ENCODE measurements at places on chromosomes 1 and 21.

DNA sequence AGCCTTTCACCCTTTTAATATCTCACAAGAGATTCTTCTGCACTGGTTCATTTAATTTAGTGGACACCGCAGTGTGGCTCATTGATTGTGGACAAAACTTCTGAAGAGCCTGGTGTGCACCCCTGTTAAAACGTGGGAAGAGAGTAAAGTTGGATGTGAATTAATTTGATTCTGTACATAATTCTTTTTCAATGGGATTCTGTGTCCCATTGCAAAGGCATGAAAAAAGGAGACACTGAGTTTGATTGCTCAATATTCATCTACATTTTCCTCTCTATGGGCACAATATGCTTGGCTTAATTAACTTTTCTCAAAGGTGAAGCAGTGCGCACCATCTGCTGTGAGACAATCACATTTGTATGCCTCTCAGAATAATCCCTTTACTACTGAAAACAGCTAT is 95.1 kb downstream of the BARHL2 start:
- no peak for DNase-seq

- DNase-seq, result no peak
These were observed 1.9 kb upstream of the COL8A2 start for GRCh38 chr1:36126797-36127500.

GRCh38 chr1:26119892-26120608 is 8.4 kb downstream of the PDIK1L start:
- DNase-seq, result no peak

DNA sequence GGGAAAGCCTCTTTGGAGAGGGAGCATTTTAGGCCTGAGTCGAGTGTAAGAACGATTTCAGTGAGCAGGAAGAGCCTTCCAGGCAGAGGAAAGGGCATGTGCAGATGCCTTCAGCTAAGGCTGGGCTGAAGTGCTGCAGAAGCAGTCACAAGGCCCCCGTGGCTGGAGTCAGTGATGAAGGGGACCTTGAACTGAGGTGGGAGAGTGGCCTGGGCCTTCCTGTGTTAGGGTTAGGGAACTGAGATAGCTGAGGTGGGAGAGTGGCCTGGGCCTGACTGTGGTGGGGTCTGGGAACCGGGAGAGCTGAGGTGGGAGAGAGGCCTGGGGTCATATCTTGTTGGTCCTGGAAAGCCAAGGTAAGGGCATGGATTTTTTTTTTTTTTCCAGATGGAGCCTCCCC is 50.9 kb upstream of the ETV3 start:
- no peak for DNase-seq

- no peak for DNase-seq
These were observed 14.7 kb upstream of the RAP1A start for GRCh38 chr1:111604931-111605330.

GRCh38 chr1:30977105-30977504 is 68.5 kb upstream of the SDC3 start:
- DNase-seq, result no peak

DNA sequence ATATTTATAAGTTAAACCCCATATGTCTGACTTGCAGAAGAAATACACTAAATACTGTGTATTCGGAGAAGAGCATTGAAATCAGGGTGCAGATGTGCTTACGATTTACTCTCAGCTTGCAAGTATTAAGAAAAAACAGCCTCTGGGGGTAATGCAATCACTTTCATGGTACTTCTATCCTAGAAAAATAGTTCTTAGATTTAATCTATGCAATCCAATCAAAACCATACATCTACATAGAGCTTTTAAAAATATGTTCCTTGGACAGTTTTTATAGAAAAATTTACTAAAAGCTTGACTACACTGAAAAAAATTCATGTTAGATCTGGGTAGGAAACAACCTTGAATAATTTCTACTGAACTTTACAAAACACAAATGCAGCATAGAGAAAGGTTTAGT is 890.3 kb upstream of the ADGRL2 start:
- DNase-seq, result no peak

DNA sequence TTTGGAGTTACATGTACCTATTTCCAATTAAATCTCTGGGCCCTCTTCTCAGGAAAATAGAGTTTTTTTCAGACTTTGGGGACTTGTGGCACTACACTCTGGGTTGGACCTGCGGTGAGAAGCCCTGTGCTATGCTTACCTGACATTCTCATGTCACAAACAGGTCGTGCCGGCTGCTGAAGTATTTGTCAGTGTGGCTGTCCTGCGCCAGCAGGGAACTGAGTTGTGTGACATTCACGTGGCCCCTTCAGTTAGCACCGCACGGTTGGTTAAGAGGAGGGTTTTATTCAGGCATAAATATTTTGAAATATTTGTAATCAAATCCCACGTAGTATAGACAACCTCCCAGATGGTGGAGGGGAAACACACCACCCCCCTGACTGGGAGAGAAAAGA is 6.3 kb upstream of the COL6A2 start:
- DNase-seq, result no peak

- no peak for DNase-seq
These were observed 3.1 kb upstream of the CDC14A start for GRCh38 chr1:100349246-100349645.

GRCh38 chr1:225834417-225835329 is 24.7 kb downstream of the EPHX1 start:
- no peak for DNase-seq

DNA sequence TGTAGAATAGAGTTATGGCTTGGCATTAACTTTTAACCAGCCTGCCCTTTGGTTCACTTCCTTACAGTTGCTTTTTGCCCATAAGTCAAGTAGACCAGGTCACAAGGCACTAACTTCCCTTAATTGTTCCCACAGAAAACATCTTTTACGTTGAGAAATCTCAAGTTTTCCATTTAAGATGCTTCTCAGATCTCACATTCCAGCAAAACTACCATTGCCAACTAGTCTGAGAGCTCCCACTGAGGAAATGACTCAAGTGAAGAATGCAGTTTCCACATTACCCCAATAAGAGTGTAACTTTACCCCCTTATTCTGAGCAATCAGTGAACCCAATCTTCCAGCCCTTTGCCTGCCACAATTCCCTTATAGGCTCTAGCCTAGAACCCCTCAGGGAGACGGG is 502.2 kb upstream of the OLFM3 start:
- no peak for DNase-seq

GRCh38 chr1:200631375-200631774 is 10.8 kb upstream of the KIF14 start:
- DNase-seq, result no peak

- no peak for DNase-seq
These were observed 17.2 kb downstream of the PTAFR start for GRCh38 chr1:28159243-28159642.

DNA sequence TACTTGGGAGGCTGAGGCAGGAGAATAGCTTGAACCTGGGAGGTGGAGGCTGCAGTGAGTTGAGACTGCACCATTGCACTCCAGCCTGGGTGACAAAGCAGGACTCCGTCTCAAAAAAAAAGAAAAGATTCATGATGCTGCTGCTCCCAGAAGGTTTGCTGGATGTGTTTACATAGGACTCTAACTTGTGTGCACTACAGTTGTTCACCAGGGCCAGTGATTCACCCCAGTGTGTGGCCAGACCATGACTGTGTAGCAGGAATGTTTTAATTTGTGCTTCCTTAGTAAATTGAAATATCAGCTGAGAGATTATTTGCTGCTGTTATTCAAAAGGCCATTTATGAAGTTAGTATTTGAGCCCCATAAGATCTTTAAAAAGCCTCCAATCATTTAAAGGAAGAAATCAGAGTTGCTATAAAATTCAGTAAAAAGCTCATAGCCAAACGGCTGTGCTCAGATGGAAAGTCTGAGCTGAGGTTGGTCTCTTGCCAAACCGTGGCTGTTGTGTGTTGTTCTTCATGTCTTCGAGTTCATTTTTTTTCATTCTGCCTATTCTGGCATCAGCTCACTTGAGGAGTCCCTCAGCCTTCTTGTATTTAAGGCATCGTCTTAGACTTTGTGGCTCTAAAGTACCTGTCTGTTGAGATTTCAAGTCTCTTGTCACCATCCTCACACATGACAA is 18.1 kb upstream of the PGD start:
- DNase-seq, result no peak

GRCh38 chr1:214066936-214067335 is 79.2 kb downstream of the PROX1 start:
- no peak for DNase-seq

DNA sequence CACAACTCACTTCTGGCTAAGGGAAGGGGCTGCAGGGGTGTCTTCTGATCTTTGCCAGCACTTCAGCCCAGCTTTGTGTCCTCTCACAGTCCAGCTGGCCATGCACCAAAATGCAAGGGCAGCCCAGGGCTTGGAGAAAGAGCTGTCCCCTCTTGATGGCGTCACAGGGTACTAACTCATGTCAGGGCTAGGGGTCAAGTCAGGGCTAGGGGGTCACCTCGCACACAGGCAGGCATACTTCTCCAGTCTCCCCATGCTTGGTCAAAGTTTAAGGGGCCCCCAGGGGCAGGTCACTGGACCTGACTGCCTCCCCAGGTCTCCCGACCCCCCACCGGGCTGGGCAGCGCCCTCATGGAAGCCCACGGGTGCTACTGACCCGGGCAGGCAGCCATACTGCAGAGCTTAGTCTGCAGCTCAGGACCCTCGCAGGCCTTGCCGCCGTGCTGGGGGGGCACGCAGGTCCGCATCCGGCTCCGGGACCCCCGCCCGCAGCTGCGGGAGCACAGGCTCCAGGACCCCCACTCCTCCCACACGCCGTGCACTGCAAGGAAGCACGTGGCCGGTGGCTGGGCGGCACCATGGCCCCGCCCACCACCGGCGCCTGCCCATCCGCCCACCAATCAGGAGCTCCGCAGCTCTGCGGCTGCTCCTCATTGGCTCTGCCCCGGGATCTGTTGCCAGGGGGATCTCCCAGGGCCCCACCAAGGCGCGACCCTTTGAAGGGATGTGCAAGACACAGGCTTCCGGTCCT is 21.5 kb downstream of the ADGRB2 start:
- DNase-seq, result no peak

DNA sequence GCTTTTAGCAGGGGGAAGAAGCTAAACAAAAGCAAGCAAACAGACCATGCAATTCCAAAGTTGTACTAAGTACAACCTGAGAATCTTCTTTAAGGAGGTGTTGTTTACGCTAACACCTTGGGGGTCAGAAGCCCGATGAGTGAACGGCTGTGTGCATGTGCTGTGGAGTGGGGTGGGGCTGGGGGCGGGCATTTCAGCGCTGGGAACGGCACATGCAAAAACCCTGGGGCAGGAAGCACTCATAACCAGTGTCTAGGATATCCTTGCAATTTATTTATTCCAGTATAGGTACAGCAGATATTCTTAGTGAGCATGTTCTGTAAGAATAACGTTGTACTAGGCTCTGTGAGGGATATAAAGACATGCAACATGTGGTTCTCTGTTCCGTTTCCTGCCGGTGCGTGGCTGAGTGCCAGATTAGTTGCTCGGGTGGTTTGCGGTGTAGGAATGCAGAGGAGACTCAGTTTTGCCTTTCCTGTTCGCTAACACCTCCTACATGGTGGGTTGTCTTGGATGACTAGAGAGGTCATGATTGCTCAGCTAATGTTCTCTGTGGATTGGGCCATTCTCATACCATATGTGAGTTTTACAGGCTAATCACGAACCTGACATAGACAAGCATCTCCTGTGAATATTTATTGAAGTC is 3.7 kb downstream of the FASLG start:
- peak; percentile 73 for DNase-seq

- DNase-seq, result no peak
These were observed 37.0 kb upstream of the RCAN3 start for GRCh38 chr1:24465638-24466037.

GRCh38 chr1:157955857-157956256 is 37.6 kb upstream of the KIRREL1 start:
- DNase-seq, result no peak

DNA sequence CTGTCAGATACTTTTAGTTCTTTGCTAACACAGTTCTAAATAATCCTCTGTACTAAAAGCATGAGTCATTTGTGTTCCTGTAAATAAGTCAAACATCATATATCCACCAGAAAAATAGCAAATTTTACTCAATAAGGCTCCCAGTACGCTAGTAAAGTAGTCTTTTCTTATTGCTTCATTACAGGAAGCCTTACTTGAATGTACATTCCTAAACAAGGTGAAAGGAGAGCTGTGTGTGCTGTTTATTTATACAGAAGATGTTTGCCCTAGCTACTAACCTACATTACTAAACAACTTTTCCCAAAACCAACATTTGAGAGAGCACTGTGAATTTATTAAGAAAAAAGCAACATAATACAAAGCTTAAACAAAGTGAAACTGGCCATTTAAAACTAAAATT is 52.0 kb downstream of the ZNHIT6 start:
- DNase-seq, result no peak

GRCh38 chr1:147625362-147625995 is 44.8 kb downstream of the ACP6 start:
- DNase-seq, result no peak

DNA sequence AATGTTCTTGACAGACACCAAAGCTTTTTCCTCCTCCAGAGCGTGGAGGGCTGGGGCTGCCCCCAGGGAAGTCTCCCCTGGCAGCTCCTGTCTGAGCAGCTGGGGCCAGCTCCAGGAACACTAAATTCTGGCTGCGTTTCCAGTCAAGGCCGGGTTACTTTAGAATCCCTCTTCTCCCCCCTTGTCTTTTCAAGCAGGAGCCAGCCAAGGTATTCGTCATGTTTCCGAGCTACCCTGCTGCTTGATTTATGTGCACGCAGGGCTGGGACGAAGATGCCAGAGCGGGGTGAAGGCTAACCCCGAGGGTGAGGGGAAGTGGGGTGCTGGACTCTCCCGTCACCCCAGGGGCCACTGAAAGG is 68.1 kb upstream of the ANGPTL1 start:
- DNase-seq, result no peak

GRCh38 chr1:226736908-226737818 is 1.9 kb downstream of the ITPKB start:
- no peak for DNase-seq

- peak; percentile 36 for DNase-seq
These were observed 11.2 kb downstream of the CD84 start for GRCh38 chr1:160567858-160568682.

DNA sequence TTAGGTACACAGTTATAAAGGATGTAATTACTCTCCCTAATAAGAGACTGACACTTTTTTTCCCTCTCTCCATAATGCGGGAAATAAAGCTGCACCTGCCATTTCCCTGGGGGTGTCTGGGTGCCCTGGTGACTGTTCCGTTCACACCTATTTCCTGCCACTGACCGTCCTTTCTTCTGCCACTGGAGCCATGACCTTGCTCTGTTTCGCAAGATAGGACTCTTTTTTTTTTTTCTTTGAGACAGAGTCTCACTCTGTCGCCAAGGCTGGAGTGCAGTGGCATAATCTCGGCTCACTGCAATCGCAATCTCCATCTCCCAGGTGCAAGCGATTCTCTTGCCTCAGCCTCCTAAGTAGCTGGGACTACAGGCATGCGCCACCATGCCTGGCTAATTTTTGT is 66.1 kb upstream of the SERBP1 start:
- no peak for DNase-seq

DNA sequence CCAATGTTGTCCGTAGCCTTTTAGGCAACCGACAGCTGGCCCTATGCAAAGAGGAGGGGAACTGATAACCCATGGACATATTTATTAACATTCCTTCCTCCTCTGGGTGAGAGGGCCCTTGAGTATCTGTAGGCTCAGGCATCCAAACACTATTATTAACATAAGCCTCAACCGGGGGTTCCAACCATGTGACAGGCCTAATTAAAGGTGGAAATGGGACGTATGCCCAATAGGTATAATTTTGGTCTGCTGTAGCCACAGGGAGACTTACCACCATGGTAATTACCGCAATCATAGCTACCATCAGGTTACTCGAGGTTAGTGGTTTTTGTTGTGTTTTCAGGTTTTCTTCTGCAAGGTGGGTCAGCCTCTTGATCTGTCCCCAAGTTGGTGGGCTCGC is 5.3 kb downstream of the DAP3 start:
- DNase-seq, result no peak

- no peak for DNase-seq
These were observed 856.3 kb upstream of the B3GALT2 start for GRCh38 chr1:194042736-194043135.

- no peak for DNase-seq
These were observed 111.1 kb downstream of the SMYD2 start for GRCh38 chr1:214391873-214392645.

Data from stimulated activated CD8-positive, alpha-beta memory T cell treated with anti-CD3 and anti-CD28 coated beads, Interleukin-7, amount 100 ng/mL, for 1 hour (primary cell).